ENCODE measurements at places on chromosomes 6 and 20.

DNA sequence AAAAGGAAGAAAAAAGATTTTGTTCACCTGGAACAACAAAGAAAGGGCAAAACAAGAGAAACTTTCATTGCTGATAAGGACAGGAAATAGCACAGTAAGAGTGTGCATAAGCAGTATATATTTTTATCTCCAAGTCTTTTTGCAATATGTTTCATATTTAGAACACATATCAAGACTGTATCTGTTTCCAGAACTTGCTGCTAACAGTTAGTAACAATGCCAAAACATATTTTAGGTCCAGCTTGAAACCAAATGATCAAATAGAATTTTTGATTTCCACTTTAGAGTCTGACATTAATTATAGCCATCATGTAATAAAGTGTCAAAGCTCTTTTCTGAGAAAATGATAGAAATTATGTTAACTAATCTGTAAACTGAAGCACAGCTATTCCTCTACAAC is 143.5 kb upstream of the SUPT3H start:
- DNase-seq: no peak

- no peak for DNase-seq
These were observed 28.1 kb upstream of the QKI start for GRCh38 chr6:163386329-163386908.

GRCh38 chr6:12782136-12782535 is 65.6 kb downstream of the PHACTR1 start:
- DNase-seq: no peak

DNA sequence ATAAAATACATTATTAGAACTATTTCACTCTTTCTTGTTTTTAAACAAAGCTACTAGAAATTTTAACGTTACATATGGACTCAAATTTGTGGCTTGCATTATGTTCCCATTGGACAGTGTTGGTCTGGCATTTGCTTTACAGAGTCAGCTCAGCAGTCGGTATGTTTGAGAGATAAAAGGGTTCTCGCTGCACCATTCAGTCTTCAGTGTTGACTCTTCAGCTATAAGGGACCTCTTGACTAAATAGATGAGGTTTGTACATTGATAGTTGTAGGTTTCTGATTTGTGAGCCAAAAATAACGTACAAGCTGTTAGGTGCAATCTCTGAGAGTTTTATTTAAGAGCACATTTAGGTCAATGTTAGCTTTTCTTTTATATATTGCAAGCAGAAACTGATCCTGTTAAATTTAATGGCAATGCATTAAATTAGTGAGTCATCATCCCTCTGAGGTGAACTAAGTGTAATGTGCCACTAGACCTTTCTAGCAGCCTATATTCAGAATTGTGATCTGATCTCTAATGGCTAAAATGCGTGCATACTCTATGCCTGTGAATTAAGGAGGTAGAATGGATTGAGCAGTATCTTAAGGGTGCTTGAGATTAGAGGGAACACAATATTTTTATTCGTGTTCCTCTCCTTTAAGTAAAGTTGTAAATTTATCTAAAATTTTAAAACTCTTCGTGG is 485.6 kb upstream of the SYNCRIP start:
- no peak for DNase-seq

- no peak for DNase-seq
These were observed 214.0 kb downstream of the CLIC5 start for GRCh38 chr6:45801471-45802289.

- no peak for DNase-seq
These were observed 84.0 kb downstream of the AGPAT4 start for GRCh38 chr6:161189891-161190290.

GRCh38 chr20:59242714-59243626 is 57.4 kb upstream of the EDN3 start:
- DNase-seq: no peak

DNA sequence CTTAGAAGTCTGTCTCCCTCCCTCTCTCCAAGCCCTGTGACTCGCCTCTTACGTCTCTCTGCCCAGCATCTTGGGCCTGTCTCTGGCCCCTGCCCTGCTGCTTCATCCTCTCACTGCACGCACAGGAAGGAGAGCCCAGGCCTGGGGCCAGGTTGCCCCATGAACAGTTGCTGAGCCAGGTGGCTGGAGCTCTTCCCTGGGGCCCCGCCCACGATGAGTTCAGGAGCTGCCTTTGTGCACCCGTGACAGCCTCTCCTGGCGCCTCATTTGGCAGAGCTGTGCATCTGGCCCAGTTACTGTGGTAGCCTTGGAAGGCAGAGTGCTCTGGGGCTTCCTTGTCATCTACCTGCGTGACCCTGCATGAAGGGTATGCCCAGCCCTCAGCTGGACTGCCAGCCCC is 44.5 kb downstream of the SLC52A3 start:
- DNase-seq: no peak

GRCh38 chr6:144160431-144161005 is 10.2 kb downstream of the STX11 start:
- DNase-seq: no peak

GRCh38 chr6:53796791-53797190 is 2.0 kb downstream of the LRRC1 start:
- DNase-seq: no peak

GRCh38 chr6:34300332-34300751 is 51.5 kb upstream of the SMIM29 start:
- DNase-seq: no peak

DNA sequence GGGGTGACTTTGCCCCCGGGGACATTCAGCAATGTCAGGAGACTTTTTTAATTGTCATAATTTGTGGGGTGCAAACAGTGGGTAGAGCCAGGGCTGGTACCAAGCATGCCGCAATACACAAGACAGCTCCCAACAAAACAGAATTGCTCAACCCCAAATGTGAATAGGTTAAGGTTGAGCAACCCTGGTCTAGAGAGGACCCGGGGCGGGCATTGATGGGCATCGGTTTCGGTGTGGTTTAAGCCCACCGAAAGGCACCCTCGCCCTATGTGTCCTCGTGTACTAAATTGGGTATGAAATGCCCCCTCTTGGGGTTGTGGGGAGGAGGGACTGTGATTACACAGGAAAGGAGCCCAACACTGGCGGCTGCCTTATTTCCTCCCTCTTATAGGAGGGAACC is 36.0 kb downstream of the KIAA1755 start:
- no peak for DNase-seq

DNA sequence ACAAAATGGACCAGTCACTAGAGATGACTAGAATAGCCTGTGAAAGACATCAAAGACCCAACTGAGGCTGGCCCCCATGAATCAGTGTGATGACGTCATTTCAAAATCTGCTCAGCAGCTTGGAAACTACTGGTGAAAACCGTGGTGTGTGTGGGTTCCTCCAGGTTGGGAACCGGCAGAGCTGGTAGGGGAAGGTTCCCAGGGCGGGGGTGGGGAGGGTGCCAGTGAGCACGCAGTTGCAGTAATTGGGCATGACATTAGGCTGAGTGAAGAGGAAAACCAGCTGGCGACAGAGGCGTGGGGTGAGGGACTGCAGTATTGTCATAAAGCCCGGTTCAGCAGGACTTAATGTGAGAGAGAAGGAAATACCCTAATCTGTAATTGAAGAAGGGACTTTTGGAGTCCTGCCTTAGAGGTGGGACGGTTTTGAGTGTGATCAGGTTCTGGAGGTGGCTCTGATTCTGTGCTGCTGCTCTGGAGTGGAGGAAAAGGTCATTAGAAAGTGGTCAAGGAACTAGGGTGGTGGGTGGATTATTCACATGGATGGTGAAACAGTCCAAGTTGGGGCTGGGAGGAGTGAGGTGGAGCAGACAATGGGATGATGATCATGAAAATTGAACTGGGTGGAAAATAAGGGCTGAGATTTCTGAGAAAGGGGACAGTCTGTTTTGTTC is 52.0 kb upstream of the MTHFD1L start:
- no peak for DNase-seq

DNA sequence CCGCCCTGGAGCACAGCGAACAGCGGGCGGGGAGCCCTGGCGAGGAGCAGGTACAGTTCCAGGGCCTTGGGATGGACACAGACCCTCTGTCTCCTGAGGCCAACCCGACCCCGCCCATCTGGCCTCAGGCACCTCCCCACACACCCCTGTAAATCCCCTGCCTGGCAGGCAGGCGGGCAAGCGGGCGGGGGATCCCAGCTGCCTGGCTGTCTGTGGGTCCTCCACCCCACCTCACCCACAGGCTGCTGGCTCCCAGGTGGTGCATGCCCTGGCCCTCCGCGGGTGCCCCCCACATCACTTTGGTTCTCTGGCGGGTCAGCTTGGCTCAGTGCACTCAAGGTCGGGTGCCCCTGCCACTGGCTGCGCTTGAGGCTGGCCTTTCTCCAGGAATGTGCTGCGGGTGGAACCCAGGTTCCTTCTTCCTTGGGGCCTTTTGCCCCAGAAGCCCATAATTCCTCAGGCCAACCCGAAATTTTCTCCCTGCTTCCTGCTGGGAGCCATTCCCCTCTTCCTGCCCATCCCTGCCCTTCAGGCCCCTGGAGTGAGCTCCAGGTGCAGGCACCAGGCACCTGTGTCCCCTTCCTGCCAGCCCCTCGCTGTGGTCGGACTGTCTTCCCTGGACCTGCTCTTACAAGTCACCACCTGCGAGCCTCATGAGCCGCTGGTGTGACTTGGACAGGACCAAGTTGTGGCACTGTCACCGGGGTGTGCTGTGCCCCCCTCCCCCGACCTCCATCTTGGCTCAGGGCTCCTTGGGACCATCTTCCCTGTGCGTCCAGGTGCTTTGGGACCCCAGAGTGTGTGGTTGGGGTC is 5.3 kb upstream of the TNFRSF6B start:
- DNase-seq: no peak

DNA sequence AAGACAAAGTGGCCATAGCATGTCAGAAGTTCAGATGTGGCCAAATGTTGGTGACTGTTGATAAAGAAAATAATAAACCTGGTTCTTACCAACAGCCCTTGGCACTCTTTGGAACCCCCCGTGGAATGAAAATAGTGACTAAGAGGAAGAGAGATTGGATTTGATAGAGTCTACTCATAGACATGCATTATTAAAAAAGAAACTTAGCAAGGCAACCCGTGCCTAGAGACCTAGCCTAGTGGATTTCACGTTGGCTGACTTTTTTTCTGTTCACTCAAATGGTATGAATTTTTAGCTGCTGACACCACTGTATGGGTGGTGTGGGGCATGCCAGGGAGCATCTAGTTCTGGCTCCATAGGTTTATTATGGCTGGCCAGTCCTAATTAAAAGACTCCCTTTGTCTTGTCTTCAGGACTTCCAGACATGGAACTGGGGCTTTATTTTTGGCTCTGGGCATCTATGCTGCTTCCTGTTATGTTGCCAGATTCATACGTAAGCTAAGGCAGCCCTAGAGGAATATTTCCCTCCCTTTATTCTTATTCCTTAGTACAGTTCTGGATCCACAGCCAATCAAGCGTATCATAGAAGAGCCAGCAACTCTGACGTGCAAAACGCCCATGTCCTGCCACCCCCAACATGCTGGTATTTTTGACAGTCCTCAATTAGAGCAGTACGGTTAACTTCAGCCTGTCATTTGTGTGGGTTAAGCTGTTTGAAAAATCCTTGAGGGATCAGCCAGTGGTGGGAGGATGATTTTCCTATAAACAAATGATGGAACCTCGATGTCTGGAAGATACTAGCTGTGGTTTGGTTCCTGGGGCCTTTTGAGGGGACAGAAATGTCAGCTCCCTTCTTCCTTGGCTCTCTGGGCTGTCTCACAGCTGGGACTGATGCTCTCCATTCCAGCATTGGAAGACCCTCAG is 127.5 kb downstream of the ISM1 start:
- no peak for DNase-seq

DNA sequence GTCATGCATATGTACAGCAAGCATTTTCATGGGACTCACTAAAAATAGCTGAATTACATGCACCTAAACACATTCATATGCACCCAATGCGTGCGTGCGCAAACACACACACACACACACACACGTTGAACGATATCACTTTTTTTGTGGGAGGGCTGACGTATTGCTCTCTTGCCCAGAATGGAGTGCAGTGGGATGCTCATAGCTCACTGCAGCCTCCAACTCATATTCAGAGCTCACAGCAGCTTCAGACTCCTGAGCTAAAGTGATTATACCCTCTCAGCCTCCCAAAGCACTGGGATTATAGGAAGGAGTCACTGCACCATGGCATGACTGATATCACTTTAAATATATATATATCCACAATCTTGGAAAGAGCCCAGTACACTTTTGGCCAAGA is 620.4 kb upstream of the MANEA start:
- no peak for DNase-seq

GRCh38 chr6:170237999-170238740 is 52.7 kb downstream of the DLL1 start:
- DNase-seq: no peak

GRCh38 chr6:35230498-35230897 is 16.7 kb downstream of the SCUBE3 start:
- DNase-seq: no peak

DNA sequence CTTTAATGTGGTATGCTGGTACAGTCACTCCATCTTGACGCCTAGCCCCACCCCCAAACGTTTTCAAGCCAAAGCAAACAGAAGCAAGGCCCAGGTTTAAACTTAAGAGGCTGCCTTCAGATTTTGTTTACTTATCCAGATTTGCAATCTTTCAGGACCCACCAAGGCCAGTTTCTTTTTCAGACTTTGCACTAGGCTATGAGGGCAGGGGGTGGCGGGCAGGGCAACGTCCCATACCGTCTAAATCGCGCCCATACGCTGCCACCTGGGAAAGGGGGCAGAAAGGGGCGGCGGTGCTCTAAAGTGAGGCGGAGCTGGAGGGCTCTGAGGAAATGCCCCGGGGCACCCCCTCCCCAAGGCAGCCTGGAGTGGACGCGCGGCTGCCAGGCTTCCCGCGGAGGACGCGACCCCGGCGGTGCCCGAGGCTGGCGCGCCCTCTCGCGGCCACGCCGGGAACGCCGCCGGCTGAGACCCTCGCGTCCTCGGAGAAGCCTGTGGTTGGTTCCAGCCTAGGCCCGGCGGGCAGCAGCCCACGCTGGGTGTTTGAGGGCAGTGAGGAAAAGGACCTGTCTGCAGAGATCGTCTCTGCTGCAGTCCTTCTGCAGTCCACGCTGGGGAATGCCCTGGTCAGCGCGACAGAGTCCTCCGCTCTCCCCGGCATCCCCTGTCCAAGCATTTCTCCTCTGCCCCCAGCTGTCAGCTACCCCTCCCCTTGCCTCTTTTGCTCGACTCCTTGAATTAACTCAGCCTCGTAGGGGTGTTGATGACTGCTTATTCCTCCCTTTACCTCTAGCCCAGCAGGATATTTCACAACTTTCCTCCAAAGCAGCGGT is 129.2 kb upstream of the PRND start:
- peak; percentile 20 for DNase-seq

DNA sequence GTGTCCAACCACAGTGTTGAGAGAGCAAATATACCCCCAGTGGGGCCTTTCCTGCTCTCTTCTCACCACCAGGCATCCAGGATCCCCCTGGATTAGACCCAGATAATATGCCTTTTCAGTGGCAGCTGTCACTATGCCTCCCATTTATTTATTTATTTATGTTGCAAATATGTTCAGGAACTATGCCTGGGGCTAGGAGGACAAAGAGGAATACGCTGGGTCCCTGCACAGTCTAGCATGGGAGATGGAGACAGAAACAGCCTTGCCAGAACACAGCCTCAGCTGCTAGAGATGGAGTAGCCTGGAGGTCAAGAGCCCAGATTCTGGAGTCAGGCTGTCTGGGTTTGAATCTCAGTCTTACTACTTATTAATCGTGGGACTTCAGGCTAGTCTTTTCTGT is 74.6 kb upstream of the LRFN2 start:
- no peak for DNase-seq
